GM03348 (cell line): ENCODE measurements at places on chromosomes 6 and 20.
A peak's percentile ranks its signal among the peaks of the same experiment; 100 is the strongest.

GRCh38 chr6:96898241-96898851 is 655 bp upstream of the NDUFAF4 start:
- no peak for DNase-seq

GRCh38 chr6:32980488-32981038 is 12.2 kb downstream of the BRD2 start:
- no peak for DNase-seq

DNA sequence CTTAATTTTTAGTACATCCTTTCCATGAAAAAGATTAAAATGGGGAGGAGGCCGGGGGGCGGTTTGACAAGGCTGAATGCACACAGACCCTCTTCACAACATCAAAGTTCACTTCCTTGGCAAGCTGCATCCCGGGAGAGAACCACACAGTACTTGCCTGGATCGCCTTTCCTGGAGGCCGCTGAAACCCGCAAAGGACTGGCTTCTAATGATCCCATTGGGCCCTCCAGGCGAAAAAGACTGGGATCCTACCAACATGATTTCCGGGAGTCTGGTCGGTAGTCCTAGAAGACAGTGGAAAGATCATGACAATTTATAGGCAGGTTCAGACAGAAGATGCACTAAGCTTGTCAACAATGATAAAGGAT is 60.2 kb downstream of the RIPOR2 start:
- no peak for DNase-seq

DNA sequence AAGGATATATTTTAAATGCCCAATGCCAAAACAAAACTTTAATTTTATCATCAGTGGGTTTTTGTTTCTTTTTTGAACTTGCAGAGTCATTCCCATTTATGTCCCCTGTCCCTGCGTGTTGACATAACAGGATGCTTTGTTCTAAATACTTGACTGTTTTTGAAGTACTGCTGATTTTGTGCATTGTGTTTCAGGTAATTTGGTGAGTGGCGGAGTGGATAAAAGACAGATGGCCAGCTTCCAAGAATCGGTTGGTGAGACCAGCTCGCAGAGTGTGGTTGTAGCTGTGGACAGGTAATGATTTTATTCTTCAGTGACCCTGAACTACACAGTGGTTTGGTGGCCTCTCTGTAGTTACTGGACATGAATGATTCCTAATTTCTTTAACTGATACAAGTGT is 50.5 kb upstream of the CSE1L start:
- DNase-seq = no peak

GRCh38 chr20:15760001-15760621 is 813.1 kb downstream of the KIF16B start:
- peak; percentile 4 for DNase-seq

- no peak for DNase-seq
Measured at GRCh38 chr6:131717836-131718542, 7.2 kb upstream of the CTAGE9 start.

- no peak for DNase-seq
Measured at GRCh38 chr6:157995458-157995857, 13.8 kb downstream of the SYNJ2 start.

DNA sequence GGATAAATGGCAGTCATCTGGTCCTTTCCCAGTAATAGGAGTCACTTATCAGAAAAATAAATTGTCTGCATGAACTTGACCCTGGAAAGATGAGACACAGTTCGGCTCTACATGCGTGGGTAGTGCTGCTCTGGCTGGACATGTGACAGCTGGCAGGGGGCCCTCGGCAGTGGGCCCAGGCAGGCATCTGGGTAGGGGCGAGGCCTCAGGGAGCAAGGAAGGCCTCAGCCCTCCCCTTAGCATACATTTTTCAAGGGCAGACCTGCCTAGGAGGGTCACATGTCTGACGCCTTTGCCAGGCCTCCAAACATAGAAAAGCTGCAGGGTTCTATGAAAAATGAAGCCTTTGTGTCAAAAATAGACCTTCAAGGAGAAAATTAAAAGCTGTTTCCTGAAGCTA is 12.8 kb upstream of the ILRUN start:
- peak; percentile 68 for DNase-seq

DNA sequence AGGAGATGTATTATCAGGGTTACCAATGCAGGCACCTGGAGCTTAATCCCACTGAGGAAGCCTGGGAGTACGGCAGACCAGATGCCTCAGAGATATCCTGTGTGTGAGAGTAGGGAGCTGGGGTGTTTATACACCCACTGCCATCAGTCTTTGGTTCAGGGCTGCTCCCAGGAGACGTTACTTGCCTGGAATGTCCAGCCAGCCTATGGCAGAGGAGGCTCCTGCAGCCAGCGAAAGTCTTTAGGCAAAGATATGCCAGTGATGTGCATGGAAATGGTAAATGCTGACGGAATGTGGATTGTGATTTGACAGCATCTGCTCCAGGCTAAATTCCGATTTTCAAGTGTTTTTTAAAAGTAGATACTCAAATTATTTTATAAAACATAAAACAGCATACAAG is 282.0 kb downstream of the BTBD3 start:
- DNase-seq = no peak

- DNase-seq = no peak
Measured at GRCh38 chr6:155196911-155197310, 66.9 kb upstream of the CLDN20 start.

- DNase-seq = no peak
Measured at GRCh38 chr6:13166916-13167315, 161.4 kb downstream of the TBC1D7 start.

DNA sequence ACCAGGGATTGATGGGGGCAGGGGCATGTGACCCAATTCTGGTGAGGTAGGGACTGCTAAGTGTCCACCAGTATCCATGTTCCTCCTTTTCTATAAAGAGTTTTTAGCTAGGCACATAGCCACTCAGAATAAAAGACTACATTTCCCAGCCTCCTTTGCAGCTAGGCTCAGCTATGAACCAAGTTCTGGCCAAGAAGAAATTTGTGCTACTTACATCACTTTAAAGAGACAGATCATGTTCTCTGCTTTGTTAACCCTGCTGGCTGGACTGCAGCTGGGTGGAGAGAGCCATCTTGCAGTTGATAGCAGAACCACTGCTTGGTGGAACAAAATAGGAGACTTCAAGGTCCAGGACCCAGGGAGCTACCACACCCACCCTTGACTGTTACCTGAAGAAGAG is 5.3 kb upstream of the CCM2L start:
- no peak for DNase-seq

DNA sequence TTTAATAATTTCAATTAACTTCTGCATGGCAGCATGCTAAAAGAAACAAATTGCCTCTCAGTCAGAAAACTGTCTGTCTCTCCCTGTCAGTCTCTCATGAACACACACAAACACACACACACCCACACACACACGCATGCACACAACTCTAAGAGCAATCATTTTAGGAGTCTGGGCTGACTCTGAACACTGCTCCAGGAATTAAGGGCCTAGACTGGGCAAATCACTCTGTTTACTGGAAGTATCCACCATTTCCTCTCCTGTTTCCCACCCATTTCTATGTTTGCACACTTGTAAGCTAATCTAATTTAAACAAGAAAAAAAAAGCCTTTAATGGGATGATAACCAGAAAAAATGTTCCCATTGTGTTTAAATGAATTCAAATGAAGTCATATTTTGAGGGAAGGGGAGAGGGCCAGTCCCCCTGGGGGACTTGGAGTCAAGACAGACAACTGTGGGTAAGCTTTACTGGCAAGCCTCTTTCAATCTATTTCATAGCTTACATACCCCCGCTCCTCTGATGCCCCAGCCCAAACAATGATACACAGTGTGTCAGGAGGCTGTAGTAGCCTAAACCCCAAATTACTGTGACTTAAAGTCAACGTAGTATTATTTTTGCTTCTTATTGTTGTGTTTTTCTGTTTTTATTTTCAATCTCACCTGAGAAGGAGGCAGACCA is 447.8 kb upstream of the FLRT3 start:
- no peak for DNase-seq

DNA sequence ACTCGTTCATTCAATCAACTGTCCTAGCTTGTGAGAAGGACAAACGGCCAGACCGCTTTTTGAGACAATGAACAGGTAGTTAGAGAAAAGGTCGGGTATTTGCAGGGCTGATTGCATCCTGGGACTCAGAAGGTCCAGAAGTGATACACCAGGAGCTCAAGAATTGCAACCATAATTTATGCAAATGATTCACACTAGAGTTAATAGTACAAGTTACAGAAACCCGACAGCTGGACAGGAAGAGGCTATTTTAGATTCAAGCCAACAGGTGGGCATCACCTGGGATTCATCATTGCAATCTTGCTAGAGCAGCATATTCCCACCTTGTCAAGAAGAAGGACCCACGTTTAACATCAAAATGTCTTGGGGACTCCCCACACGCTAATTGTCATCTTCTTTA is 83.5 kb downstream of the TNFAIP3 start:
- DNase-seq = no peak
